ENCODE measurements at places on chromosomes 5 and 9.

GRCh38 chr9:73118286-73118685 lies 33.4 kb upstream of the ANXA1 start:
- DNase-seq = no peak

DNA sequence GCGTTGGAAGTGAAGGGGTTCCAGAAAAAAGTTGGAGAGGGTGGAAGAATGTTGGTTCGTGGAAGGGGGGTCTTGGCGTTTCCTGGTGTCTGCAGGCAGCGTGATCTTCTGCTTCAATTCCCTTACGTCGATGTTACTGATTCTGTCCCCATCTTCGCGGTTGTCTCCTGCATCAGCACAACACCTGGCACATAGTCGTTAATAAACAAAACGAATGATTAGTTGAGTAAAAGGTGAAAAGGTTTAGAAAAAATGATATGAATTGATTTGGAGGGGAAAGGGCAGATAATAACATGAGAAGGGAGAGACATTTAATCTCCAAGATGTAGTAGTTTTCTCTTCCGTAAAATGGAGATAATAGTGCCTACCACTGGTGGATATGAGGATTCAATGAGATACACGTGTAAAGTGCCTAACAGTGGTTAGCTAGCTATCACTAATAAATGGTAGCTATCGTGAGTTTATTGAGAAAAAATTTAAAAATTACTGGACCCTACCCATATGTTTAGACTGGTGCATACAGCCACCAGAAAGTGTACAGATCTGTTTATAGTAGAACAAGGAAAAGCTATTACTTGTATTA lies 556 bp downstream of the MTREX start:
- DNase-seq = peak; percentile 74

DNA sequence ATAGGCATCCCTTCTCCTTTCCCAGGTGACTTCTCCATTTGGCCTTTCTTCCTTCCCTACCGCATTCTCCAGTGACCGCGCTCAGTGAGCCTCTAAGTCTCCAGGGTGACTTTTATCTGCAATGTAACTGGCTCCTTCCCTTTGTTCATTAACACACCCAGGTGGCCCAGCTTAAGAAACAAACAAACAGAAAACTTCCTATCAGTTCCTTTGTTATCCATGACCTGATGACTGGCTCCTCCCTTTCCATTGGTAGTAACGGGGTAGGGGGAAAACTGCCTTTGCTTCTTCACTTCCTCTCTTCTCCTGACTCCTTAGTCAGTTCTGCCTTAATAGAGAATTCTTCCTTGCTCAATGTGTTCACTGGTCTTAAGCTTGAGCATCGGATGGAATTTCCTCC lies 7.0 kb upstream of the SH3GL2 start:
- DNase-seq = no peak

DNA sequence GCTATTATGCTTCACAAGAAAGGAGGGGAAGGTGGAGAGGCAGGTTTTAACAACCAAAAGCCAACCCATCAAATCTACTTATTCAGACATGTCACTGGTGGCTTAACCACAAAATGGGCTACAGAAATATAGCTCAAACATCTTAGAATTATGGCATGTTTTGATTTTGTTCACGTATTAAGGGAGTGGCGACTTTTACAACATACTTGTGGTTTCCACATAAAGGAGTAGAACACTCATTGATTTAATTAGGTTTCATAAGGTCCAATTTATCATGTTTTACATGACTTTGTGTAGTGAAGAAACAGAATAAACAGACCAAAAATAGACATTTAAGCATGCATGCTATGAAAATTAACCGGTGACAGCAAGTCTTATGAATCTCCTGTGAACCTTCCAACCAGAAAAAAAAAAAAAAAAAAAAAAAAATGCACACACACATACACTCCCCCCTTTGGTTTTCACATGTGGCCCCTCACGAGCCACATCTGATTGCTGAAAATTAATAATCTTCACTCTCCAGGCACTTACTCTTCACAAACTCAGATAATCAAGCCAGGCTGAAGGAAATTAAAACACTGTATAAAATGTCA lies 5.4 kb downstream of the ZNF608 start:
- peak; percentile 77 for DNase-seq

GRCh38 chr5:103894882-103895281 lies 332.3 kb upstream of the NUDT12 start:
- no peak for DNase-seq

GRCh38 chr9:68721666-68722330 lies 16.8 kb downstream of the PIP5K1B start:
- DNase-seq = no peak

DNA sequence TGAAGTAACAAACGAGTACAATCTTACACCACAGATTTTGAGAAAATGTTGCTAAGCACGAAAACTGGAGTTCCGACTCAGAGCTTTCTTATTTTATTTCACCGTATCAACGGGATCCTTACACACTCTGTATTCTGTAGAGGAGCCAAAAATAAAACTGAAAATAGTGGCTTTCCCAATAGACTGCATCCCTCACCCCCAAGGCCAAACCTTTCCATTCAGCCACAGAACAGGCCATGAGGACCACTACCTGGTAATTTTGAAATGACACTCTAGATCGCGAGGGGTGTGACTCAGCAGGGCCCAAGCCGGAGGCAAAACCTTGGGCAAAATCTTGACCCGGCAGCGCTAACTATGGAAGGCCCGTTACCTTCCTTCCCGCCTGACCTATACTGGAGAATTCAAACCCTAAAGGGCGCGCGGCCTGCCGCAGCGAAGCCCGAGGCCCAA lies 432 bp downstream of the HSPA9 start:
- no peak for DNase-seq

DNA sequence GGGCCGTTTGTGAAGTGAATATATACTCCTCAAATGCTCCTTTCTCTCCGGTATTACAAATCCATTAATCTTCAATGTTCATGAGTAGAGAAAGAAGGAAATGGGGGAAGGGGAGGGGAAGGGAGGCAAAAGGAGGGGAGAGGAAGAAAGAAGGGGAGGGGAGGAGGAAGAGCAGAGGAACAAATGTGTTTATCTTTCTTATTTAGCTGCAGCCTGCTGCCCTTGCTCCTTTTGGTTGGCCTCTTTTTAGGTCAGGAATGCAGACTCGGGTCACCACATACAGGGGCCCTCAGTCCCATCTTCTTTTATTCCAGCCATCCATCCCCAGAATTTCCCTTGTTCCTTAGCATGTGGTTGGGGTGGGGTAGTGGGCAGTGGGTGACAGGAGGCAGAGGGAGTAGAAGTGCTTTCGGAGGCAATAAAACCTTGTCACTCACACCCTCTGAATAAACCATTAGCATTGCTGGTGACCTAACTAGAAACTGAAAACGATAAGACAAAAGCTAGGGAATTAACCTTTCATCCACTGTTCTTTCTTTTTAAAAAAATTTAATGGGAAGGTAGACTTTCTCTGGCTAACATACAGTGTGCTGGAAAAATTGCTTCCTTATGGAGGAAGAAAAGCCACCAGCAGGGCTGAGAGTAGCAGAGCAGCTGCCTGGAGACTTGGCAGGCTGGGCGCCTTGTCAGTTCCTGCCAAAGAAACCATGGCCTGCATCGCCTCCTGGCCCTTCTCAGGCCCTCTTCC lies 16.8 kb upstream of the PRLR start:
- DNase-seq = peak; percentile 11

- no peak for DNase-seq
These were observed 155.5 kb upstream of the EPB41L4A start for GRCh38 chr5:112574536-112574935.

DNA sequence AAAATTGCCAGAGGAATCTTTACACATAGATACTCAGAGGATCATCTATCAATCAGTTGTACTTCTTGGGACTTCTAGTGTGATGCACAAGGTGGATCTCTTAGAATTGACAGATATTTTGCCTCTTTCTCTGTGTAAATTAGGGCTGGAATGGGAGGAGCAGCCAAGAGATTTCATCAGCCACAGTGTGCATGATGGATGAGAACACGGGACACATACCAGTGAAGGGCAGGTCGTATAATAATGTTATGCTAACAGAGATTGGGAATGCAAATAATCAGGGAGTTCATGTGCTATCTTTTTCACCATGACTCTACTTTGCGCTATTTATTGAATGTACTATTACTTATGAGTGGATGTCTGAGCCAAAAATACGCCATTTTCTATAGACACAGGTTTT lies 43.3 kb upstream of the ISOC1 start:
- DNase-seq = no peak

- DNase-seq = no peak
These were observed 238.7 kb upstream of the TRIM32 start for GRCh38 chr9:116448431-116448830.

- no peak for DNase-seq
These were observed 1.3 kb downstream of the CCIN start for GRCh38 chr9:36170531-36170930.

DNA sequence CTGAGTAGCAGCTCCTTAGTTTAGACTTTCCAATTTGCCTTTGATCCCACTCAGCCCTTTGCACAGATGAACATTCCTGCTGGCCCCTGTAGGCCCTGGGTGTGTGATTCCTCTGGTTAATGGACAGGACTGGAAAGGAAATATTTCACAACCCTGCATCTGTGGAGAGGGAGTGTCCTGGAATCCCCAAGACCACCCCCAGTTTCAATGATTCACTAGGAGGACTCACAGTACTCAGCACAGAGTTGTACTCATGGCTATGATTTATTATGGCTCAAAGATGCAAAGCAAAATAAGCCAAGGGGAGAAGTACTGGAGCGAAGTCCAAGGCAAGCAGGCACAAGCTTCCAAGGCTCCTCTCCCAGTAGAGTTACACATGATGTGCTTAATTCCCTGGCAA lies 42.4 kb upstream of the TJP2 start:
- no peak for DNase-seq

DNA sequence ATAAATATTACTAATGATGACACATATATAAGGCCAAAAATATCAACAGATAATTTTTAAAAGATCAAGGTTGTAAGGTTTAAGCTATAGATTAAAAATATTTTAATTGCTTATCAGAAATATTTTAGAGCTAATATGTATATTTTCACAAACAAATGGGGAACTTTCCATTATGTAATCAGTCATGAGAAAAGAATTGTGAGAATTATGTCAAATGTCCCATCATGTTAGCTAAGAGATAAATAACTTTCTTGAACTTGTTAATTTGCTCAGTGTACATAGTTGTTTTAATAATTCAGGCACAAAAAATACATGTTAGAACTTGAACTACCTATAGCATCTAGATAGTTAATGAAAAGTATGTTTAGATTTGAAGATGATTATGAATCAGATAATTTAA lies 67.7 kb downstream of the SYK start:
- DNase-seq = no peak

DNA sequence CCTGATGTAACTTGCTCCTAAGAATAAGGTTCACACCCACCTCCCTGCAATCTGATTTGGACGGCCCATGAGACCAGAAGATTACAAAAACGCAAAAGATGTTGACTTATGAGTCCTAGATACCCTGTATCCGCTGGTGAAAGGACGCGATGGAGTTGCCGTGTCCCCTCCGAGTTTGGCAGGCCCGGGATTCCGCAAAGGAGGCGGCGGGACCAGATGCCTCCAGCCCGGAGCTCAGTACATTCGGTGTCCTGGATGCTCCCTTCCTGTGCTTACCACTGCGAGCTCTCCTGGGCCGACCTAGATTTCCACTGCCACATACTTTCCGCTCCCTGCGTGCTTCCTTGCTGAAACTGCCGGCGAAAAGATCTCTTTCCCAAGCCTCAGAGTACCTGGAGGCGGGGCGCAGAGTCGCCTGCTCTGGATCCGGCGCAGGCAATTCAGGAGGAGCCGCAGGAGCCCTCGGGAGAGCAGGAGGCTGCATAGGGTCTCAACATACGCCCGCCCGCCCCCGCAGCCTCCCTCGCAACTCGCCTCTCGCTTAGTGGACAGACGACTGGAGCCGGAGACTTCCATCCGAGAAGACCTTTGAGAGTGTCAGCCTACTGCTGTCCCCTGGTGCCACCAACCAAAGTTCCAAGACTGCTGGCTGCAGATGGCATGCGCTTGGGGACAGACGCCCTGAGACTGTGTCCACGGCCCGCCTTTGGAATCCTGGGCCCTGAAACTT lies 39.8 kb downstream of the ANXA2R start:
- DNase-seq = peak; percentile 91

DNA sequence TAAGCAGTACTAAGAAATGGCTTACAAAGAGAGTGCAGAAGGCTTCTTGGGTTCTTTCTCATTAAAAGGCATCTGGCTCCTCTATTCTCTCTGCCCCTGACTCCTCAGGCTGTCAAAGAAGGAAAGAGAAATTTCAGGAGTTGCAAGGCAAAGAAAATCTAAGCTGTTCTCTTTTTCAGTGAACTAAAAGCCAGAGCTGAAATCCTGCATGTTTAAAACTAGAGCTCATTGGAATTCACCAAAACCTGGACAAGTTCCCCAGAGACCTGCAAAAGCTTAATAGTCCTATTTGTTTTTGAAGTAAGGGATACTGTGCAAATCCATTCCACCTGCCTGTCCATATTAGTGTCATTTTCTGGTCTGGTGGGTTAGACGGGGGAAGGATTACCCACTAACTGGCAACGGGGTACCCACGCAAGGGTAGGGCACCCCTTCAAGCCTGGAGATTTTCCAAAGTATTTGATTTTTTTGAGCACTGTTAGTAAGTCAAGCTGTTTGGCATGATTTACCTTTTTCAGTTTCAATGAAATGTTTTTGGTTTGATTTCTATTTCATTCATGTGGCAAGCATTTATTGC lies 179.3 kb downstream of the FSTL4 start:
- no peak for DNase-seq

DNA sequence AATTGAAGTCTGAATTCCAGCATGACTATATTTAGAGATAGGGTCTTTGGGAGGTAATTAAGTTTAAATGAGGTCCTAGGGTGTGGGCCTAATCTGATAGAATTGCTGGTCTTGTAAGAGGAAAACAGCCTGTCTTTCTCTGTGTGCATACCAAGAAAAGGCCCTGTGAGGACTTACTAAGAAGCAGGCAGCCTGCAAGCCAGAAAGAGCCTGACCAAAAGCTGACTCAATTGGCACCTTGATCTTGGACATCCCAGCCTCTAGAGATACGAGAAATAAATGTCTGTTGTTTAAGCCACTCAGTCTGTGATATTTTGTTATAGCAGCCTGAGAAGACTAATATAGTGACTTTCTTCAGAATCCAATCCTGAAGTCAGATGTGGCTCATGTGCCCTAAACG lies 14.6 kb downstream of the ARL14EPL start:
- DNase-seq = no peak

DNA sequence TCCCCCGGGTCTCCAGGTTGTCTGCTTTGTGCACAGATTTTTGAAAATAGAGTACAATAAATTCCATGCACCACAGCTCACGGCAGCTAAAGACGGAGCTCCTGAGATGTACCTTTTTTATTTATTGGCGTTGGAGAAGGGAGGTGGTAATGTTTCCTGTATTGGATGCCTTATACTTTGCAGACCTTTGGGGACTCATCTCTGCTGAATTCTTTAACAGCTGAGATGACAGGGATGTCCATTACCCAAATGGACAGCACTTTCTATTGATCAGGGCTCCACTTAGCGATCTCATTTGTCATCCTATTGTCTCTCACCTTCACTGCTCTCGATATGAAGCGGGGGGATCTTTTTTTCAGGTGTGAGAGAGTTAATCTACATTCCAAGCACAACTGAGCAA lies 137.8 kb downstream of the EFNA5 start:
- DNase-seq = no peak

- no peak for DNase-seq
These were observed 69.6 kb upstream of the GGTA1 start for GRCh38 chr9:121569266-121569648.

- no peak for DNase-seq
These were observed 61.6 kb downstream of the FNBP1 start for GRCh38 chr9:129981180-129981907.

GRCh38 chr5:180208435-180209081 lies 453 bp downstream of the RASGEF1C start:
- peak; percentile 2 for DNase-seq

GRCh38 chr9:99573085-99573484 lies 248.6 kb upstream of the NR4A3 start:
- DNase-seq = no peak

All from HT-29 (cell line).